ENCODE measurements at places on chromosomes 12 and 14.
A peak's percentile ranks its signal among the peaks of the same experiment; 100 is the strongest.

DNA sequence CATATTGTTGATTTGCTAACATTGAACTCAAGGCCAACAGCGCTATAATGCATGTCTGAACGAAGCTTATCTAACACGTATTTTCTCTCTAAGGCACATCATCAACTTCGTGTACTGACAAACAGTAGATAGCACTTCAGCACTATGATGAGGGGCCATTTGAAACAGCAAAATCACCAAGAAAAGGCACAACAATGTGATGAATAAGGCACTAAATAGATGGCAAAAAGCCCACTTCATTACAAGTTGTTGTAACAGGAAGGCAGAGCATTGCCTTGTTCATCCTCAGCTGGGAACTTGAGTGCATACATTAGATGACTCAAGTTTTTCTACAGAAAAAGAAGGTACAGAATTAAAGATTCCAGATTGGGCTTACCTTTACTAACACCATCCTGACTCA, 75.2 kb downstream of the LIN7A start:
- no peak for DNase-seq

- no peak for DNase-seq
Observed at GRCh38 chr12:105089817-105090216, 5.6 kb upstream of the ALDH1L2 start.

DNA sequence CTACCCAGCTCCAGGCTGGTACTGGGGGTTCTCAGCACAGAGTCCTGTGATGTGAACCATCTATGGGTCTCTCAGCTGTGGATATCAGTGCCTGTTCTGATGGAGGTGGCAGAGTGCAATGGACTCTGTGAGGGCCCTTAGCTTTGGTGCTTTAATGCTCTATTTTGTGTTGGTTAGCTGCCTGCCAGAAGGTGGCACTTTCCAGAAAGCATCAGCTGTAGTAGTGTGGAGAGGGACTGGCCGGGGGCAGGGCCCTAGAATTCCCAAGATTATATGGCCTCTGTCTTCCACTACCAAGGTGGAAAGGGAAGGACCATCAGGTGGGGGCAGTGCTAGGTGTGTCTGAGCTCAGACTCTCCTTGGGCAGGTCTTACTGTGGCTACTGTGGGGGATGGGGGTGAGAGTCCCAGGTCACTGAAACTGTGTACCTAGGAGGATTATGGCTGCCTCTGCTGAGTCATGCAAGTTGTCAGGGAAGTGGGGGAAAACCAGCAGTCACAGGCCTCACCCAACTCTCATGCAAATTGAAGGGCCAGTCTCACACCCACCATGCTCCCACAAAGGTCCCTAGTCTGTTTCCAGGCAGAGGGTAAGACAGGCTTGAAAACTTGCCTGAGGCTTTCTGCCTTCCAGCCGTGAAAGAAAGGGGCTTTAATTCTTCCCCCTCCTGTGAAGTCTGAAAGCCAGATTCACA, 878.1 kb downstream of the C12orf50 start:
- no peak for DNase-seq

DNA sequence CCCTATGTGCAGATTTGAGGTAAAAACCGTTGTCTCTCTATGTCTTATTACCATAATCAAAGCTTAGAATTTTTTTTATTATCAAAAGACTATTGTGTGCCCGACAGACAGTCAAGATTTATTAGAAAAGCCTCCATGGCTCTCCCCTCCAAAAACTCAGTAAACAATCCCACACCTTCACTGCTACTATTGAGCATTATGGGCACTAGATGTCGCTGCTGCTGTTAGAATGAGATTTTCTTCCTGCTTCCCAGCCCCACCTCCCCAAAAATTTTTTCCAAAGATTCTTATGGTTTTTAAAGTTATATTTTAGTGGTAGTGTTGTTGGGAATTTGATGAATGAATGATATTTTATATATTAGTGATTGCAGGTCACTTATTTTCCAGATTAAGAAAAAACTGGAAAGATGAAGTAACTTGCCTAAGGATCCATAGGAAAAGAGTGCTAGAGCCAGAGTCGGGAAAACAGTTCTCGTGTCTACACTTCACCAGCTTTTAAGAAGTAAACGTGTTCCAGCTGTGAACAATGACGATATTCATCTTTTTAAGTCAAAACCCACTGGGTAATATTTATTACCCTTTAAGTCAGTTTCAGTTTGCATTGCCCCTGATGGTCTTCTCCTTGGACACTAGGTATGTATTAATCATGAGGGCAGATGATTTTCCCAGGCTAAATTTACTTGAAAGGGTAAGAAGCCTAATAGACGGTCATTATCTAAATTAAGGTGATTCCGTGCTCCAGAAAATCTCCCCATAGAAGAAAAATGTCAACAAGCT, 12.2 kb upstream of the FOXG1 start:
- peak; percentile 73 for DNase-seq

DNA sequence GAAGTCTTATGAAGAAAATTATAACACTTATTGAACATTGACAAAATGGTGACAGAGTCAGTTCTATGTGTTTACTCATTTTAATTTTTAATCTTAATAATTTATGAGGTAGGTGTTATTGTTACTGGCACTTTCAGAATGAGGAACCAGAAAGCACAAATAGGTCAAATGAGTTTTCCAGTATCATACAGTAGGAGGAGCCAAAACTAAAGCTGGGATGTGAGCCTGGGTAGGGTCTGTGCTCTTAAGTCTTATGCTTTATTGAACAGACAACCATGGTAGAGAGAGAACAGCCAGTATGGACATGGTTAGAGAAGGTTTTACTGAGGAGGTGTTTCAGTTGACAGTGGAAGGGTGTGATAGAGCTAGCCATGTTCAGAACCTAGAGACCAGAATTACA, 775.7 kb downstream of the TMTC2 start:
- DNase-seq = no peak

- no peak for DNase-seq
Observed at GRCh38 chr14:55298500-55298822, 27.2 kb downstream of the FBXO34 start.

DNA sequence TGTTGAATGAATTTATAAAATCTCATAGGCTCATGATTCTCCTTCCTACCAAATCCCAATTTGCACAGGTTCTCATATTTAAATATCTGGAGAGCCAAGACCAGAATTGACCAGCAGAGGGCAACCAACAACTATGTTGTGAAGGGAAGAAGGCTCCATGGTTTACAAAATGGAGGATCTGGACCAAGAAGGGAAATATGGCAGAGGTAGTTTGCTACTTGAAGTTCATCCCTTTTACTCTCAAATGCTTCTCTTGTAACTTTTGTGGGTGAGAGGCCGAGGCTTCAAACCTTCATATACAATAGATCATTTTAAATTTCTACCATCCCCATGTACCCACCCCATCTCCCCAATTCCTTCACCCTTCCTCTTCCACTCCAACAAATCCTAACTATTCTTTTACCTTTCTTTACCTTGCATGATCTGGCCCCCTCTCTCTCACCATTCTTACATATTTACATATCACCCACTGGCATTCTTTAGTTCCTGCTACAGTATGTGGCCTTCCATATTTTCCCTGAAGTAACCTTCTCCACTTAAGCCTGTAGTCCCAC, 3.8 kb upstream of the SMARCC2 start:
- DNase-seq = peak; percentile 64

DNA sequence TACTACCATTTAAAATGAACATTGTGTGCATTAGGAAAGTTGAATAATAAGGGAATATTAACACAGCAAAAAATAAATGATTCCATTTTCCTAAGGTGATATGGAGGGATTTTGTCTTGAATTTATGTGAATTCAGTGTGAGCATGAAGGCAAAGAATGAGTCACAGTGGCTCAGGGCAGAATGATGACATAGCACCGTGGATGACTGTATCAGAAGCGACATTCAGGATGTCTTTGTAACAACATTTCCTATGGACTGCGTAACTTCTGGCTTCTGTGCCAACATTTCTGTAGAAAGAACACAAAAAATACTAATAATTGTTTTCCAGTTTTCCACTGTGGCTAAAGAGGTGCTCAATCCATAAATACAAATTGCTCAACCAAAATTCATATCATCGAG, 54.6 kb downstream of the TTC8 start:
- no peak for DNase-seq

DNA sequence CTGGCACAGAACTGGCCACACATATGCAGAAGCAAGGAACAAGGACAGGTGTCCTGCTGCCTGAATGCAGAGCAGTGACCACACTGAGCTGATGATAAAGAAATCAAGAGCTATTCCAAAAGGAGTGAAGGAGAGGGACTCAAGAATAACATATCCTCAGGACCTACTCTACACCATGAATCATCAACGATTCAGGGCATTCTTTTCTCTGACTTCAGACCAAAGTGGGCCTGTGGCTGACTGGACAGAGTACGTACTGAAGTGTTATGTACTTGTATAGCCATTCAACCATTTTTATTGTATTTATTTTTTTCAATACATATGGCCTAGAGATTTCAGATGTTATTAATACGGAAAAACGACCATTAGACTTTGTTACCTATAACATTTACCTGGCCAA, 177.5 kb upstream of the TMTC1 start:
- peak; percentile 9 for DNase-seq

DNA sequence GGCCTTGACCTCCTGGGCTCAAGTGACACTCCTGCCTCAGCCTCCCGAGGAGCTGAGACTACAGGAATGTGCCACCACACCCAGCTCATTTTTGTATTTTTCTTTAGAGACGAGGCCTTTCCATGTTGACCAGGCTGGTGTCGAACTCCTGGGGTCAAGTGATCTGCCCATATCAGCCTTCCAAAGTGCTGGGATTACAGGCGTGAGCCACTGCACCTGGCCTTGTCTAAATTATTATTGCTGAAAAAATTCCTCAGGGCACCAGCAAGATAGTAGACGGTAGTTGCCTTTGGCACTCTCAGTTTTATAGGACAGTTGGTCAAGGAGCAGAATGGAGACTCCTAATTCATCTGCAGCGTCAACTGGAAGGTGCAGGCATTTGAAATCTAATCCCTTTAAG, 2.5 kb upstream of the AICDA start:
- no peak for DNase-seq

- DNase-seq = no peak
Observed at GRCh38 chr14:103130965-103131364, 7.7 kb downstream of the TNFAIP2 start.

GRCh38 chr14:52380294-52380693, 66.2 kb downstream of the PTGER2 start:
- no peak for DNase-seq

DNA sequence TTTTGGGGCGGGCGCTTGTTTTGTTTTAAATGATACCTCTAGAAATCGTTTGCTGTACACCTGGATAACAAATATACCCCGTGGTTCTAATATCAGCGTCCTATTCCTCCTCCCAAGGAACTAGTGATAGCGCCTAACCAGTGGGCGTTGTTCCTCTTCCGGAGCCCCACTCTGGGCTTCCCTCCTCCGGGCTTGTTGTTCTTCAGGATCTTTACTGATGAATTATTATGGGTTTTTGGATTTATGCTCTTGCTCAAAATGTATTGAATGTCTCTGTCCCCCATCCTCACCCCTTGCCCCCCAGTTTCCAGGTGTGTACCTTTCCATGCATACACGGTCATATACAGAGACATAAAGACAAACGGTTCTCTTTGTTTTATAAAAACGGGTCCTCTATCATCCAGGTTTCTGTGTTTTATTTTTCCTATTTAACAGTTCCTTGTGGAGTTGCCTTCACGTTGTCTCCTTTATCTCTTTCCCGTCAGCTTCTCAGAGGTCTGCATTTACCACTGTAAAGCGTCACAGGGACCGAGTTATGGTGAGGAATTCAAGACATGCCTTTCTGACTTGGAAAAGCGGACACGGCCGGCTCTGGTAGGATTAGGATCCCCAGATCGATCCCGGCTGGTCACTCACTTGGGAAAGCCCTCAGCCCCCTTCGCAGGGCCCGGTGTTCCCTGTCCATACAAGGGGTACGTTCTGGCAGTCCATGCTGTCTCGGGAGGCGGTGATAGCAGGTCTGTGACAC, 655 bp upstream of the PLEKHG3 start:
- DNase-seq = no peak

GRCh38 chr12:47754126-47754525, 4.6 kb downstream of the RAPGEF3 start:
- DNase-seq = no peak

DNA sequence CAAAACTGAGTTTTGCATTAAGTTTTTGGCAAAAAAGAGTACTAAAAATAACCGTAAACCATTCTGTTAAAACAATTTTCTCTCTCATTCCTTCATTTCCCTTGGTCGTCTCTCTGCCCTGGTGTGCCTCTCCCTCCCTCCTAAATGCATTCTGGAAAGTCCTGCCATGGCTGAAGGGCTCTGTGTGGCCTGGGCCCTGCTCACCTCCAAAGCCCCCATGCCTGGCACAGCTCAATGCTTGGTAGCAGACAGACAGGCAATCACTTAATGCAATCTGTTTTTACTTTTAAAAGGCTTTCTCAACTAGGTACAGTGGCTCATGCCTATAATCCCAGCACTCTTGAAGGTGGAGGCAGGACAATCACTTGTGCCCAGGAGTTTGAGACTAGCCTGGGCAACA, 47.8 kb downstream of the CDC42BPB start:
- no peak for DNase-seq

DNA sequence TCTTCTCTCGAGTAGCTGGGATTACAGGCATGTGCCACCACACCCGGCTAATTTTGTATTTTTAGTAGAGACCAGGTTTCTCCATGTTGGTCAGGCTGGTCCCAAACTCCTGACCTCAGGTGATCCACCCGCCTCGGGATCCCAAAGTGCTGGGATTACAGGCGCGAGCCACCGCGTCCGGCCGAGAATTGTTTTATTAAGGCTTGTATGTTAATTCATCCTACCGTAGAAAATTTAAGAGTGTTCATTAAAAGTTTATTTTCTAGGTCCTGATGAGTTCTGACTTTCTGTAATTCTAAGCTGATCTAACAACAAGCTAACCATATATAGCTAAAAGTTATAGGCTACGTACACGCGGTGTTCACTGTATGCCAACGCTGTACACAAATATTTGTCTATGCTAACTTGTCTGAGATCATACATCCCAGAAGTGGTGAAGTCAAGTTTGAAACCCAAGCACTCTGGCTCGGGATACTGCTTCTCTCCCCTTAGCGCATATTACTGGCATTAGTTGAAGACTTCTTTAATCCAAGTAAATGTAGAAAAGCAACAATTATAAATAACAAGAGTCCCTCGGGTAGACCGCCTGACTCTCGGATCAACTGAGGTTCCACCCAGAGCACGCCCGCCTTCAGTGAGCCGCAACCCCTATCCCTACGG, 570 bp upstream of the MRPS35 start:
- DNase-seq = no peak

DNA sequence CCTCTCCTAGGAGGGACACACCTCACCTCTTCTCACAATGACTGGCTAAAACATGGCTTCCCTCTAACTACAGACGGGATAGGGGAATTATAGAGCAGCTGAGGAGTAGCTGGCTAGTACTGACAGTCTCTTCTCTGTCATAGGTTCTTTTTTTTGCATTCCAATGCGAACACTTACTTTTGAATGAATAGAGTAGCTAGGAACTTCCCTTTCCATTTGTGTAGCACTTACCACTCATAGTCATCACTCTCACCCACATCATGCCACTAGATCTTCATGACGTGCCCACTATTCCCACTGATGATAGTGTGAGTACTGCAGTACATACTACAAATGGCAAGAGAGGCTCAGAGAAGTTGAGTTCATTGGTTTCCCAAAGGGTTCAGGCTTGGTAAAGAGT, 143.9 kb upstream of the HIF1A start:
- no peak for DNase-seq

- DNase-seq = no peak
Observed at GRCh38 chr12:124734224-124734788, 129.4 kb downstream of the SCARB1 start.

Measured in retina (tissue), 1 donor.